ENCODE measurements at places on chromosomes 1 and 21. TPM values are rescaled to one million over a fixed set of nuclear protein-coding genes. Genes with fewer than 3 reads are reported as not detected.
A peak's percentile ranks its signal among the peaks of the same experiment; 100 is the strongest.

Gene RBP7
- not detected for total RNA-seq

Gene OR2L2
- not detected for total RNA-seq

Gene PCAT6
- total RNA-seq: 0.76 TPM

Gene AGRN
- total RNA-seq: 33.2 TPM

Gene S100A2
- 5.3 TPM for total RNA-seq

Gene PDE9A
- 8.6 TPM for total RNA-seq

Gene VWA1
- 0.92 TPM for total RNA-seq

Gene GPR3
- total RNA-seq: 1.5 TPM

Gene FCRL6
- not detected for total RNA-seq

Gene RNU1-2
- 1,390 TPM for total RNA-seq

Gene KIF14
- total RNA-seq: 15.7 TPM

Gene TINAGL1
- not detected for total RNA-seq

- H3K36me3 ChIP-seq: no peaks in the 10 kb centered on the region
- DNase-seq: no peak
- H3K27me3 ChIP-seq: peaks cover 15% of the 10 kb centered on the region
- H3K4me3 ChIP-seq: no peak overlapping the region
- peaks cover 12% of the 10 kb centered on the region for H3K4me1 ChIP-seq
- H3K27ac ChIP-seq: no peak overlapping the region
Measured at GRCh38 chr1:1168451-1169411, 4.9 kb upstream of the TTLL10 start.

DNA sequence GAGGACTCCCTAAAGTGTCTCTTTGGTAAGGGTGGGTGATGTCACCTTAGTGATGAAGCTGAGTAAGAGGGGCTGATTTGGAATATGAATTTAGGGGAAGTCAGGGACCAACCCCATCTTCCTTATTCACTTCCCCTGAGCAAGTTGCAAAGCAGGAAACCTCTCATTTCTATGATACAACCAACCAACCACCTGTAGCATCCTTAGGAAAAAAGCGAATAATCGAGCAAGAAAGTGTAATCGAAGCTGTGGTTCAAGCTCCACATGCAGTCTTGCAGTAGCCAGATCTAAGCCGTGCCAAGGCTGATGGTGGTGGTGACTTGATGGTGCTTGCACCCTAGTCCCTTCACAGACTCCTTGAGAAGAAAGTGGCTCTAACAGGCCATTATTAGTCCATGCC is 3.2 kb downstream of the TEX35 start:
- no peaks in the 10 kb centered on the region for H3K36me3 ChIP-seq
- H3K27me3 ChIP-seq: no peaks in the 10 kb centered on the region
- H3K4me3 ChIP-seq: no peak overlapping the region
- H3K27ac ChIP-seq: no peak overlapping the region

- no peak for DNase-seq
- no peaks in the 10 kb centered on the region for H3K4me1 ChIP-seq
- no peaks in the 10 kb centered on the region for H3K36me3 ChIP-seq
- H3K27ac ChIP-seq: no peak overlapping the region
- H3K27me3 ChIP-seq: peaks cover 19% of the 10 kb centered on the region
- H3K4me3 ChIP-seq: no peak overlapping the region
Measured at GRCh38 chr1:29520571-29521437, 284.5 kb downstream of the PTPRU start.

GRCh38 chr1:5722635-5723164 is 269.5 kb downstream of the NPHP4 start:
- H3K36me3 ChIP-seq: no peaks in the 10 kb centered on the region
- no peak overlapping the region for H3K27ac ChIP-seq
- H3K27me3 ChIP-seq: peaks cover 3% of the 10 kb centered on the region
- H3K4me1 ChIP-seq: no peaks in the 10 kb centered on the region
- H3K4me3 ChIP-seq: no peak overlapping the region

DNA sequence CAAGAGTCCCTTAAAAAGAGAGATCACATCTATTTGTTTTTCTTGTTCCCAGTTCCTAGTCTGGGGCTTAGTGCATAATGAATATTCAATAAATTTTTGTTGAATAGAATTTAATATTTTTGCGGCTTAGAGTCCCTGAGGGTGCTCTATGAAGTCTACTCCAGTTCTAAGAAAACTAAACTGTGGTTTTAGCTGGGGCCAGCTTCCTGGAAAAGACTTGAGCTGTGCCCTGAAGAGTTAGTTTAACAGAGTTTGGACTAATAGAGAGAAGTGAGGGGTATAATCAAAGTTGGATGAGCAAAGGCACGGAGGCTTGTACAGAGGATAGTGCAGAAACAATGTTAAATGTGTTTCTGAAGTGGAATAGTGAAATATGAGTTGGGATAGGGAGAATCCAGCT is 168.9 kb downstream of the FASLG start:
- no peak overlapping the region for H3K4me3 ChIP-seq
- peaks cover 4% of the 10 kb centered on the region for H3K4me1 ChIP-seq
- DNase-seq: no peak
- no peaks in the 10 kb centered on the region for H3K36me3 ChIP-seq
- H3K27ac ChIP-seq: no peak overlapping the region

DNA sequence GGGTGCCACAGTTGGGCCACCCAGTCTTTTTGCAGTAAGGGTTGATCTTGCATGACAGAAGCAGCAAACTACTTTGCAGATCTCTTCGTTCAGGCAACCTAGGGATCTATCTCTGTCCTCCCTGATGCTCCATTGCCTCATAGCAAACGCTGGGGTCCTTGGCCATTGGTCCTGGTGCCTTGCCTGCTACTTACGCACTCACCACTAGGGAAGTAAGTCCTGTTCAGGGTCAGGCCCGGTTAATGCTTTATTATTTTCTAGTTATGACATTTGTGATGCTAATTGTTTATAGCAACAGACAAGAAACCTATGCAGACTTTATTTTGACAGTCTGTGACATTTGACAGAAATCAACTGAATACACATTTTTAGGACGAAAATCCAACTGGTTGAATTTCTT is 326.5 kb upstream of the FMN2 start:
- no peak for DNase-seq
- no peaks in the 10 kb centered on the region for H3K4me1 ChIP-seq
- H3K27ac ChIP-seq: no peak overlapping the region
- H3K27me3 ChIP-seq: no peaks in the 10 kb centered on the region

DNA sequence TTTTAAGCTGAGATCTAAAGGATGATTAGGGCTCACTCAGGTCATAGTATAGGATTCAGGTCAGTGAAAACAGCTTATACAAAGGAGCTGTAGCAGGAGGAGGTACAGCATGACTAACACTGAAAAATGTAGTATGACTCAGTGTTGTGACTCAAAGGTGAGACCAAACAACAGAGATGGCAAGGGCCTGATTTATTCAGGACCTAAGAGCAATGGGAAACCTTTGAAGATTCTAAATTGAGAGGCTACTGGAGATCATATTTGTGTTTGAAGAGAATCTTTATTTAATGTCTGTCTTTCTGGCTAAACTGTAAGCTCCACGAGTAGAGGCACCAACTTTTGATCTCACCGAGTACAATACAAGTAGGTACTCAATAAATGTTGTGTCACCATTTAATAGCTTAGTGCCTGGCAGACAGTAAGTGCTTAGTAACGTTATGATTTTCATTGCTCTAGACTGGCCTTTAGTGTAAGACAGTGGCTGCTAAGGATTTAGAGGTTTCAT is 43.5 kb downstream of the PRKAA2 start:
- H3K4me1 ChIP-seq: no peaks in the 10 kb centered on the region
- H3K36me3 ChIP-seq: no peaks in the 10 kb centered on the region
- no peak overlapping the region for H3K4me3 ChIP-seq
- H3K27ac ChIP-seq: no peak overlapping the region
- DNase-seq: no peak

DNA sequence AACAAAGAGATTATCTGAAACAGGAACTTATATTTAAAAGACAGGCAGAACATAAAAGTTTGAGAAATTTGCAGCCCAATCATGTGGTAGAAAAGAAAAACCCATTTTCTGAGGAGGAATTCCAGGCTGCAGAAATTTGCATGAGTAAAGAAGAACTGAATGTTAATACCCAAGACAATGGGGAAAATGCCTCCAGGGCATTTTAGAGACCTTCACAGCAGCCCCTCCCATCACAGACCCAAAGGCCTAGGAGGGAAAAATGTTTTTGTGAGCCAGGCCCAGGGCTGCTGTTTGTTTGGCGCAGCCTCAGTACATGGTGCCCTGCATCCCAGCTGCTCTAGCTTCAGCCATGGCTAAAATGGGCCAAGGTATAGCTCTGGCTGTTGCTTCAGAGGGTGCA is 554.3 kb upstream of the CHRM3 start:
- DNase-seq: no peak
- H3K27ac ChIP-seq: no peak overlapping the region
- no peaks in the 10 kb centered on the region for H3K36me3 ChIP-seq
- no peaks in the 10 kb centered on the region for H3K4me1 ChIP-seq
- no peak overlapping the region for H3K4me3 ChIP-seq

- no peaks in the 10 kb centered on the region for H3K4me1 ChIP-seq
- no peaks in the 10 kb centered on the region for H3K36me3 ChIP-seq
- no peak overlapping the region for H3K4me3 ChIP-seq
- no peak overlapping the region for H3K27ac ChIP-seq
Measured at GRCh38 chr1:115440733-115441132, 102.7 kb upstream of the NGF start.

DNA sequence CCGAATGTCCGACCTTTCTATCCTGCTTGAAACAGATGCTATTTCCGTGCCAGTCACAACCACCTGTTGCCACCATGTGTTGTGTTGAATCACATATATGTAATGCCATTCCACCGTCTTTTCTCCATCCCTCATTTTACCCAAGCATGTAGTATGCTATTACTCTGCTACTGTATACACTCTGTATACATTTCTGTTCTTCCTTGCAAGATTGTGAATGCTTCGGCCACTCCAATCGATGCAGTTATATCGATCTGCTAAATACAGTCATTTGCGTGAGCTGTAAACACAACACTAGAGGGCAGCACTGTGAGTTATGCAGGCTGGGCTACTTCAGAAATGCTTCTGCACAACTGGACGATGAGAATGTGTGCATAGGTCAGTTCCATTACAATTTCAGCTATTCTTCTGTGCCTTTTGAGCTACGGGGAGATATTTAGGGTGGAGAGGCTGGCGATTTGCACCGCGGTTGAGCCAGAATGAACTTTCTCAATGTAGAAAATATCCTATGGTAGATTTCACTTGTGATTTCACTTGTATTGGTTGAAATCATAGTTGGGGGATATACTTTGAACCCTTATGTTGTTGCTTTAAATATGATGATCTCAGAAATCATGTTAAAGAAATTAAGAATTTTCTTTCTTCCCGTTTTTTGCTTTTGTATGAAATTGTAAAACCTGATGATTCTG is 289.8 kb downstream of the NTNG1 start:
- DNase-seq: peak; percentile 13
- H3K27ac ChIP-seq: no peak overlapping the region
- no peak overlapping the region for H3K4me3 ChIP-seq
- H3K4me1 ChIP-seq: no peaks in the 10 kb centered on the region
- H3K36me3 ChIP-seq: no peaks in the 10 kb centered on the region

GRCh38 chr1:14653461-14653960 is 55.0 kb downstream of the KAZN start:
- H3K36me3 ChIP-seq: no peaks in the 10 kb centered on the region
- no peak for DNase-seq
- peaks cover 2% of the 10 kb centered on the region for H3K27me3 ChIP-seq
- no peaks in the 10 kb centered on the region for H3K4me1 ChIP-seq
- H3K27ac ChIP-seq: no peak overlapping the region

DNA sequence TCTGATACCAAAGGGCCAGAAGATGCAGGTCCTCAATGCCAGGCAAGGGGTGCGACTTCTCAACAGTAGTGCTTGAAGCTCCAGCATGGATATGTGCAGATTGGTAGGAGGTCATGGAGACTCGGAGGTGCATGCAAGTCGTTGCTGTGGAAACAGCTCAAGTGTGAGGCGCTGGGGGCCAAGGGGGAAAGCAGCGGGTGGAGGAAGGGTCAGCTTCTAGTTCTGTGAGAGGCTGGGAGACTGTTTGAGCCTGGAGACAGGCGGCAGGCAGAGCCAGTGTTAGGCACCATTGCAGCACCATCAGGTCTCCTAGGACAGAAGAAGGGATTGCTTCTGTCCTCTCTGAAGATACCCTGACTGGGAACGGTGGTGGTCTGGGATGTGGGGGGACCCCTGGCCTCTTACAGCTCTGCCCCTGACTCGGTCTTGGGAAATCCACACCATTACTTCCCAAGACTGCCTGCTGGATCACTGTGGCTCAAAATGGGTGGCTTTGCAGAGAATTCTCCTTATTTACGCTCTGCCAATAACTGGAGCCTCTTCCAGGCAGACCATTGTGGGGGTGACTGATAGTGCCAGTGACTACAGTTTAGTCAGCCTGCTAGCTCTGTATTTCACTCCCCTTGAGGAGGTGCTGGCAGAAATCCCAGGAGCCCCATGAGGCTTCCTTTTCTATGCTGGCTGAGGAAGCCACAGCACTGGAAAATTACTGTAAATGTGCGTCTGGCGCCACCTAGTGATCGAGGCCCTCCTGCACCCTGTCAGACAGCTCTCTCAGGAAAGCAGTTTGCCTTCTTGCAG is 46.3 kb upstream of the VANGL1 start:
- peaks cover 2% of the 10 kb centered on the region for H3K27me3 ChIP-seq
- no peak overlapping the region for H3K27ac ChIP-seq
- no peaks in the 10 kb centered on the region for H3K4me1 ChIP-seq
- peak; percentile 78 for DNase-seq
- H3K4me3 ChIP-seq: no peak overlapping the region

DNA sequence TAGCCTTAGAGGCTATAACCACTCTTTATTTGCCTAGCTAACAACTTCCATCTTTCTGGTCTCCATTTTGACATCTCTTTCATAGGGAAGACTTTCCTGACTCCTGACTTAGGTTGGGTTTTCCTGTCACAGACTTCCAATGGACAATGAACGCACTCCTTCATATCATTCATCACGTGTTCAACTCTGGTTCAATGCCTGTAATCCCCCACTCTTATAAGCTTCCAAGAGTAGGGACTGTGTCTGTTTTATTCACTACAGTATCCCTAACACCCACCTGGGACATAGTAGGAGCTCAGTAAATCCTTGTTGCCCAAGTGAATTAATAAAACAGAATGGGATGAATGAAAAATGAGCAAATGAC is 4.6 kb downstream of the SLAMF1 start:
- no peak for DNase-seq
- H3K4me3 ChIP-seq: peak overlapping the region; percentile 96
- no peaks in the 10 kb centered on the region for H3K27me3 ChIP-seq
- peak overlapping the region; percentile 98 for H3K27ac ChIP-seq

- peaks cover 50% of the 10 kb centered on the region for H3K4me1 ChIP-seq
- H3K27me3 ChIP-seq: peaks cover 29% of the 10 kb centered on the region
- DNase-seq: peak; percentile 72
- no peaks in the 10 kb centered on the region for H3K36me3 ChIP-seq
- peak overlapping the region; percentile 50 for H3K27ac ChIP-seq
Measured at GRCh38 chr21:29233611-29234540, 64.8 kb upstream of the BACH1 start.

GRCh38 chr1:201503397-201504176 is 3.3 kb downstream of the CSRP1 start:
- no peaks in the 10 kb centered on the region for H3K27me3 ChIP-seq
- H3K4me1 ChIP-seq: peaks cover 37% of the 10 kb centered on the region
- H3K36me3 ChIP-seq: no peaks in the 10 kb centered on the region

- peak; percentile 31 for DNase-seq
- no peak overlapping the region for H3K27ac ChIP-seq
- H3K27me3 ChIP-seq: peaks cover 14% of the 10 kb centered on the region
Measured at GRCh38 chr1:93708734-93709481, 27.3 kb upstream of the BCAR3 start.
